H1 (cell line): ENCODE measurements at places on chromosomes 11 and 22.

- H3K36me3 ChIP-seq = no peaks in the 10 kb centered on the region
- H3K27ac ChIP-seq = no peak overlapping the region
- H3K4me3 ChIP-seq = no peak overlapping the region
- H3K27me3 ChIP-seq = no peaks in the 10 kb centered on the region
- DNase-seq = no peak
Measured at GRCh38 chr11:76660533-76661305, 9.8 kb downstream of the LRRC32 start.

DNA sequence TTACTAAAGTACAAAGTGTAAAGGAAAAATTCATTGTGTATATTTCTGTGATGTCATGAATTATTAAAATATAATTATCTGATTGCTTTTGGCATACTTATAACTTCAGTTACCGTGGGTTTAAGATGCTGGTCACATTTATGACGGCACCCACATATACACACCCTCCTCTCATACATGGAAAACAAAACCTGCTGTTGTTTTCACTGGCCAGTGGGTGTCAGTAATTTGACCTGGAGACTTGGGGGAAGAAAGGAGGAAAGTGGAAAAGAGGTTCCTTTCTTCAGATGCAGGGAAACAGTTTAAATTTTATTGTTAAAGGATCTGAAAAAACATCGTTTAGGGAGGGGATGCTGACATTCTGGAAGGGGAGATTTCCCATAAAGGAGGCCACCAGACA, 742 bp upstream of the BBOX1 start:
- H3K36me3 ChIP-seq = no peaks in the 10 kb centered on the region
- H3K4me3 ChIP-seq = no peak overlapping the region
- no peaks in the 10 kb centered on the region for H3K27me3 ChIP-seq
- no peak for DNase-seq
- H3K4me1 ChIP-seq = no peaks in the 10 kb centered on the region; the same call in 1 of the 2 replicates

- H3K36me3 ChIP-seq = no peaks in the 10 kb centered on the region
- H3K4me1 ChIP-seq = peaks cover 13% of the 10 kb centered on the region
- no peak overlapping the region for H3K4me3 ChIP-seq
- DNase-seq = no peak
- no peak overlapping the region for H3K27ac ChIP-seq
Measured at GRCh38 chr22:41917903-41918791, 3.3 kb upstream of the SHISA8 start.

DNA sequence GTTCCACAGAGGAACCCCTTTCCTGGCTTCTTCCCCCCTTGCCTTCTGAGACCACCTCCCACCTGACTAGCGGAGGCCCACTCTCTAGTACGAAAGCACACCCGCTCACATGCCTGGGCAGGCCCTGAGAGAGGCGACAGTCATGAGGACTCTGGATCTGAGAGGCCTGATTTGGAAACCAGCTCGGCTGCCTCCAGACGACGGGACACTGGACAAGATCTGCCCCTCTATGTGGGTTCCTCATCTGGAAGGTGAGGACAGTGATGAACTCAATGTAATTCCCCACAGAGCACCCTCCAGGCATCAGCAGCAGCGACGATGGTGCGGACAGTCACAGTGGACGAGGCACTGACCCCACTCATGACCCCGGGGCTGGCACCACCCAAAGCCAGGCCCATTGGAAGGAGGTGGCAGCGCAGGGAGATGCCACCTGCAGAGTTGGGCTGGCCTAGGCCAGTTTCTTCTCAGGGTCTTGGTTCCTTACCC, 7.5 kb downstream of the SULT4A1 start:
- H3K27ac ChIP-seq = no peak overlapping the region
- no peaks in the 10 kb centered on the region for H3K27me3 ChIP-seq
- H3K4me1 ChIP-seq = no peaks in the 10 kb centered on the region; the same call in none of the 2 replicates
- DNase-seq = no peak
- H3K4me3 ChIP-seq = no peak overlapping the region
- no peaks in the 10 kb centered on the region for H3K36me3 ChIP-seq

DNA sequence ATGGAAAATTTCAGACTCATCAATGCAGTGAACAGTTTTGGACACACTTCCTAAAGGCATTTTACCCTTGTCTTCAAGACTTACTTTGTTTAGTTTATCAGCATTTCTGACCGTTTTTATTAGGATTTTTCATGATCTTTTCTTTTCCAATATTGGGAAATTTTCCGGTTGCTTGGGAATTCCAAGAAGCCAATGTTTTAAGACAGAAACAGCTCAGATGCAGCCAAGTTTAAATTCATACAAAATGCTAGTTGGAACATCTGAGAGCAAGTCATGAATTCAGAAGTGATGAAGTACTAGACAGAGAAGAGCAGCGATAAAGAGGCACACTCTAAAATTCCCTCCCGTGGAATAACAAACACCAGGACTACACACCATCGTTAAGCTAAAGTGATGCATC, 68.6 kb downstream of the RAB38 start:
- H3K27me3 ChIP-seq = no peaks in the 10 kb centered on the region
- H3K4me3 ChIP-seq = no peak overlapping the region
- no peaks in the 10 kb centered on the region for H3K36me3 ChIP-seq
- no peak for DNase-seq
- no peaks in the 10 kb centered on the region for H3K4me1 ChIP-seq

DNA sequence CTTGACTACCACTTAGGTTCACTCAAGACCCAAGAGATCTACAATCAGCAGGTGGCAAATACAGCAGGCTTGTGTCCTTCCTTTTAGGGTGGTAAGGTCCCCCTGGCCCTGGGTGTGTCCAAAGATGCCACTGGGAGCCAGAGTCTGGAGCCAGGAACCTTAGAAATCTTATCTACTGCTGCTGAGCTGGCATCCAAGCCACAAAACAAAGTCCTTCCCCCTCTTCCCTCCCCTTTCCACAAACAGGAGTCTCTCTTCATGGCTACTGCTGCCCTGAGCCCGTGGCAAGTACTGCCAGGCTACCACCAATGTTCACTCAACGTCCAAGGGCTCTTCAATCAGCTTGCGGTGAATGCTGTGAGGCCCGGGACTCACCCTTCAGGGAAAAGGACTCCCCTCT, 21.4 kb upstream of the AQP11 start:
- H3K27ac ChIP-seq = no peak overlapping the region
- no peaks in the 10 kb centered on the region for H3K4me1 ChIP-seq
- no peaks in the 10 kb centered on the region for H3K27me3 ChIP-seq
- H3K4me3 ChIP-seq = no peak overlapping the region
- no peaks in the 10 kb centered on the region for H3K36me3 ChIP-seq

DNA sequence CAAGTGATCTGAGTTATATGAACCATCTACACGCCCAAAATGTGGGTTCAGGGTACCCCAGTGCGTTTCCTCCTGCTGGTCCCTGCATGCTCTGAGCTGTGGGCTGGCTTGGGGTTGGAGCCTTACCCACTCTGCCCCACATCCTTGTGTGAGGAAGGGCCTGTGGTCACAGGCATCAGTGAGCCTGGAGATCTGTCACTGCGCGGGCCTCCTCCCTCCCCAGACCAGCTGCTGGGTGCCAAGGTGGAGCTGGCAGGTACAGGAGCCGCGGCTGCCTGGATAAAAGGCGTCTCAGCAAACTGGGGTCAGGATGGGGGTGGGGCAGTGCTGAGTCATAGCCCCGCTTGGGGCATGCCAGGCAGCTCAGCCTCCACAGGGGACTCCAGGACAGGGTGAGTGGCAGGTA, 17.9 kb downstream of the GNAZ start:
- no peak for DNase-seq
- no peak overlapping the region for H3K27ac ChIP-seq
- H3K4me3 ChIP-seq = no peak overlapping the region

DNA sequence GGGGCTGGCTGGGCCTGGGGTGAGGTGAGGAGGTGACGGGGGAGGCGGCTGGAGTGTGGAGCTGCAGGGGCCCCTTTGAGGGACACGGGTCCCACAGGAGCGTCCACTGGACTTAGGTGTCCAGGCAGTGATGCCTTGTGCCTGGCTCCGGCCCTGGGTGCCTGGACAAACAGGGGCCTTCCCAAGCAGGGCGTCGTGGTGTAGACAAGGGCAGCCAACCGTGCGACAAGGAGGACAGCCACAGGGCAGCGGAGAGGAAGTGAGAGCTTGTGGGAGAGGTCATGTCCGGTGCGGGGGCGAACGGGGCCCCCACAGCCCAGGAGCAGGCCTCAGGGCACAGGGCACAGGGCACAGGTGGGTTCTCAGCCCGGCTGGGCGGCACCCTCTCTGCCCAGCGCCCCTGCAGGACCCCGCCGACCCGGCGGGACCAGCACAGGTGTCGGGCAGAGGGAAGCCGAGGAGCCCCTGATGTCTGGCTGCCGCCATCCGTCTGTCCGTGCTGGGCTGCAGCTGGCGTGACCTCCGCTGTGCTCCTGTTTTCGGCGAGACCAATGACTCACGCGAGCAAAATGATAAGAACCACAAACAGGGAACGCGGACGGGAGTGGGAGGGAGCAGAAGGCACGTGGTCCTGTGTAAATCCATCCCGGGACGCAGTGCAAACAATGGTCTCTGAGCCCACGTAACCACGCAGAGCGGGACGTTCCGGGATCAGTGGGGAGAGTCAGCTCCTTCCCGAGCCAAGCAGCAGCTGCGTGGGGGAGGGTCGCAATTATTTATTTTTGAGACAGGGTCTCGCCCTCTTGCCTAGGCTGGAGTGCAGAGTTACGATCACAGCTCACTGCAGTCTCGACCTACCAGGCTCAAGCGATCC, 49.1 kb upstream of the A4GALT start:
- DNase-seq = no peak
- no peaks in the 10 kb centered on the region for H3K36me3 ChIP-seq
- no peaks in the 10 kb centered on the region for H3K27me3 ChIP-seq
- H3K4me3 ChIP-seq = no peak overlapping the region
- H3K4me1 ChIP-seq = peaks cover 7% of the 10 kb centered on the region
- H3K27ac ChIP-seq = no peak overlapping the region

DNA sequence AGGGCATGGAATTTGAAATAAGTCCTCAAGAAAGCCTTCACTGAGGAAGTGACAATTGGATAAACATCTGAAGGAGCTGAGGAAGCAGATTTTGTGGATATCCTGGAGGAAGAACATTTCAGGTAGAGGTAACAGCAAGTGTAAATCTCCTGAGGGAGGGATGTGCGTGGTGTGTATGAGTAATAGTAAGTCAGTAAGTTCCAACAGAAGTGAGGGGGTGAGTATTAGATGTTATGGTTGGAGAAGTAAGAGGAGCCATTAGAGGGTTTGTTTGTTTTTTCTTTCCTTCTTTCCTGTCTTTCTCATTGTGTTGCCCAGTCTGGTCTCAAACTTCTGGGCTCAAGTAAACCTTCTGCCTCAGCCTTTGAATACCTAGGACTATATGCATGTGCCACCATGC, 29.0 kb downstream of the ANKRD42 start:
- H3K36me3 ChIP-seq = no peaks in the 10 kb centered on the region
- no peak overlapping the region for H3K27ac ChIP-seq
- DNase-seq = no peak
- no peaks in the 10 kb centered on the region for H3K27me3 ChIP-seq

DNA sequence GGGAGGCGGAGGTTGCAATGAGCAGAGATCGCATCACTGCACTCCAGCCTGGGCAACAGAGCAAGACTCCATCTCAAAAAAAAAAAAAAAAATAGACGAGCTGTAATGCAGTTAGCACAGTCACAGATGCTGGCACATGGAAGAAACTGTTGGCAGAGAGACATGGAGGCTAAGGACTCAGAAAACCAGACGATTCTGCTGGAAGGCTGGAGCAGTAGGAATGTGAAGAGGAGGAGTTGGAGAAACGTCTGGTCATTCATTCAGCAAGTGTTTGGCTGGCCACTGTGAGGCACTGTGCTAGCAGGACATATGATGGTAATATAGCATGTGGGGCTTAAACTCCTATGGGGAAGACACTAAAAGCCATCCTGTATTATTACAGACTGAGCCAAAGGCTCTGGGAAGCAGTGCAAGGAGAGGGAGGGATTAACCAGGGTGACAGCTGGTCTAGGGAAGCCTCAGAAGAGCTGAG, 5.0 kb downstream of the UQCR10 start:
- H3K27ac ChIP-seq = no peak overlapping the region
- no peaks in the 10 kb centered on the region; the same call in 1 of the 2 replicates for H3K4me1 ChIP-seq
- H3K4me3 ChIP-seq = no peak overlapping the region
- H3K36me3 ChIP-seq = peaks cover 13% of the 10 kb centered on the region
- no peaks in the 10 kb centered on the region for H3K27me3 ChIP-seq

DNA sequence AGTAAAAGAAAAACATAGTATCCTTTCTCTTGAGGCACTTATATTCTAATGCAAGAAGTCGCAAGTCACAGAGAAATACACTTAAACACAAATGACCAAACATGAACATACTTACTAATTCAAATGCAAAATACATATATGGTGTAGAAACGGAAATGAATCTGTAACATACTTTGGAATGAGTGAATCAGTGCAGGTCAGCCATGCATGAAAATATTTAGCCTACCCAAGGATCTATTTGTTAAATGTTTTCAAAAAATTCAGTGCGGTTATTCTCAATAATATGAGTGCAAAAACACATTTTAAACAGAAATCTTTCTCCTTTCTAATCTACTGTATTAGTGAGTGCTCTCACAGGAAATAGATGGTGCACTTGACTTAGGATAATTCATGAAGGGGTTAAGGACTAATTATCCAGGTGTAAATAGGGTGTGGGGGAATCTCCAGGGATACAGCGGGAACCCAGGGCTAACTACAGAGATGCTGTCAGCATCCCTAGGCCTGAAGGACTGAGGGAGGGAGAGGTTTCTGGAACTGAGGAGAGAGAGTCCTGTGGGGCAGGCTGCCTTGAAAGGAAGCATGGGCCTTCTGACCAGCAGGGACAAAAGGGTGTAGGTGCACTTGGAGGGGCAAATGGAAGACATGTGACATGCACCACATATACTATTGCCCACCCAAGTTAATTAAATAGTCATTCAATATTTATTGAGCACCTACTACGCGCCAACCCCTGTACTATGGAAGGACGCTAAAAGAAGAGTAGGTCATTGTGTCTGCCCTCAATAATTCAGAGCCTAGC, 139.2 kb downstream of the MAML2 start:
- no peaks in the 10 kb centered on the region for H3K27me3 ChIP-seq
- H3K36me3 ChIP-seq = no peaks in the 10 kb centered on the region
- no peak overlapping the region for H3K27ac ChIP-seq
- no peaks in the 10 kb centered on the region for H3K4me1 ChIP-seq
- no peak overlapping the region for H3K4me3 ChIP-seq

DNA sequence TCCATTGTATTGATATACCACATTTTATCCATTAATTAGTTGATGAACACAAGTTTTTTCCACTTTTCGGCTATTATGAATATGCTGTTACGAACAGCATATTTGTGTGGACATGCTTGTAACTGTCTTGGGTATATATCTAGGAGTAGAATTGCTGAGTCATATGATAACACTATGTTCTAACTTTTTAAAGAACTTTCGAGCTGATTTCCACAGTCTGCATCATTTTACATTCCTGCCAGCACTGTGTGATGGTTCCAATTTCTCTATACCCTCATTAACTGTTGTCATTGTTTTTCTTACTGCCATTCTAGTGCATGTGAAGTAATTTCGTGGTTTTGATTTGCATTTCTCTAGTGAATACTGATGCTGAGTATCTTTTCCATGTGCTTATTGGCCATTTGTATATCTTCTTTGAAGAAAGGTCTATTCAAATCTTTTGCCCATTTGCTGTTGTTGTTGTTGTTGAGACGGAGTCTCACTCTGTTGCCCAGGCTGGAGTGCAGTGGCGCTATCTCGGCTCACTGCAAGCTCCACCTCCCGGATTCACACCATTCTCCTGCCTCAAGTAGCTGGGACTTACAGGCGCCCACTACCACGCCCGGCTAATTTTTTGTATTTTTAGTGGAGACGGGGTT, 7.4 kb upstream of the RCE1 start:
- no peak for DNase-seq
- H3K27me3 ChIP-seq = no peaks in the 10 kb centered on the region
- H3K36me3 ChIP-seq = peaks cover 15% of the 10 kb centered on the region
- H3K4me1 ChIP-seq = no peaks in the 10 kb centered on the region
- no peak overlapping the region for H3K27ac ChIP-seq
- no peak overlapping the region for H3K4me3 ChIP-seq
